ENCODE measurements at places on chromosomes 12 and 14. TPM values are rescaled to one million over a fixed set of nuclear protein-coding genes. Genes with fewer than 3 reads are reported as not detected.

GRIP1 gene
- not detected for polyA plus RNA-seq

PLBD1 gene
- 1.4 TPM for polyA plus RNA-seq

AICDA gene
- 2.1 TPM for polyA plus RNA-seq

PRB2 gene
- polyA plus RNA-seq: not detected

ABCB9 gene
- 0.93 TPM for polyA plus RNA-seq

NEUROD4 gene
- not detected for polyA plus RNA-seq

Measured in IgD-negative memory B cell (primary cell).